ENCODE measurements at places on chromosomes 4 and X.

- DNase-seq: no peak
Measured at GRCh38 chr4:79294064-79294463, 31.8 kb downstream of the NAA11 start.

DNA sequence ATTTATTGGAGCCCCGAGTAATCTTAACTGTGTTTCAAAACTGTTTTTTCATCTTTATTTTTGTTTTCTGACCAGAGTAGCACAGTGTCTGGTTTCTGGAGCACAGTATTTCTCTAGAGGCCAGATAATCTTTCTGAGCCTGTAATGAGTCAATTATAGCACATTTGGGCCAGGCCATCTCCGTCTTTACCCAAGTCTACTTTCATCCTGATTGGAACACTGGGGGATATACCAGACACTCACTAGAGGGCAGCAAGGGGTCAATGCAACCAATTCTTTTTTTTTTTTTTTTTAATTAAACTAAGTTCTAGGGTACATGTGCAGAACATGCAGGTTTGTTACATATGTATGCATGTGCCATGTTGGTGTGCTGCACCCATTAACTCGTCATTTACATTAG is 282.0 kb downstream of the ARHGAP24 start:
- DNase-seq: no peak

GRCh38 chrX:134006484-134007161 is 21.2 kb upstream of the GPC3 start:
- no peak for DNase-seq

DNA sequence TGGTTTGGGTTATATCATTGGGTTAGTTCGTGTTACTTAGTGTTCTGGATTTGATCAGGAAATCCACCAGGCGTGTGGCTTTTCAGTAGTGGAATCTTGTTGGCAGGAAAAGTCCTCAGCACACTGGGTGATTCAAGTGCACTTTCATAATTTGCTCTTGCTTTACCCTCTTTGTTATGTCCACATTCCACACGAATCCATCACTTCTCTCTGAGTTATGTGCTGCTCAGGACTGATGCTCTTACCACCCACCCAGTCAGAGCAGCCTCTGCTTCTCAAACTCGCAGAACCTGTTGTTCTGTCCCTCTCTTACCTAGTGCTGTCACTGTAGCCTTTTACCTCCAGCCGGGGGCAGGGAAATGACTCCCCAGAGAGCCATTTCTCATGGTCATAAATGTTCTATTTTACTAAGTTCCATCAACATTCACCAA is 37.2 kb upstream of the SCRG1 start:
- DNase-seq: no peak

GRCh38 chrX:103615781-103616371 is 8.1 kb downstream of the TCEAL3 start:
- DNase-seq: no peak

DNA sequence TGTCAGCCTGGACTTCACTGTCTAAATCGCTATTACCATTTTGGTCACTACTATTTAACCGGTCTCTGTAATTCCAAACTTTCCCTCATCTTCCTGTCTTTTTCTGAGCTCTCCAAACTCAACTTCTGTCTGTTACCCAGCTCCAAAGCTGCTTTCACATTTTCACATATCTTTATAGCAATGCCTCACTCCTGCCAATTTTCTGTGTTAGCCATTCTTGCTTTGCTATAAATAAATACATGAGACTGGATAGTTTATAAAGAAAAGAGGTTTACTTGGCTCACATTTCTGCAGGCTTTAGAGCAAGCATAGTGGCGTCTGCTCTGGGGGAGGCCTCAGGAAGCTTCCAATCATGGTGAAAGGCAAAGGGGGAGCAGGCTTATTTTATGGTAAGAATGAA is 368.3 kb upstream of the GNPDA2 start:
- no peak for DNase-seq

DNA sequence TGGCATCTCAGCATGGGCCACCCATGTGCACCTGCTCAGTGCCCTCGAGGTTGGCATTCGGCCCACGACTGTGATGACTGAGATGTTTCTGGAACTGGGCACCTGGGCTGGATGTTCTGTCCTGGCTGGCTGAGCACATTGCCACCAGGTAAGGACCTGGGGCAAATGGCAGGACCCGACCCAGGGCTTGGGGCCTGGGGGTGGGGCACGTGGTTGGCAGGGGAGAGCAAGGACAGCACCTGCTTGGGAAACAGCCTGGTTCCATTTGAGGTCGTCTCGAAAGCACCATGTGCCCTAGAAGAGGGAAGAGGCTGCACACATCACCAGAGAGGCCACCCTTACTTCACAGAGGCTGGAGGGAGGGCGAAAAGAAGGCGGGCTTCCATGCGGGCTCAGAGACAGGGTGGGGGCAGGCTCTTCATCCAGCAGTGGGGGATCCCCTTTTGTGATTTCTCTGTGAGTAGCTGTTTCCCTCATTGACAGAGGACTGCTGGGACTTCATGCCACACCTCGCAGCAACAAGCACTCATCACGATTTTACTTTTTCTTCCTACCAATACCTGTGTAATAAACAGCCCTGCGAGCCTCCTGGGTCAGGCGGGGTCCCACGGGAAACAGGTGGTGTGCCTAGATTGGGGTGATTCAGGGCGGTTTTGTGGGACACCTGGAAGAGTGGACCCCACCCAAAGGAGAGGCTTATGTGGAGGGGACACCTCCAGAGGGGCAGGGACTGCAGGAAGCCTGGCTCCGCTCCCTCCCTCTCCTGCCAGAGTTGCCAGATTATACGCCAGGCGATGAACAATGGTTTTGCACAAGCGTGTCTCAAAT is 12.0 kb downstream of the TMEM187 start:
- DNase-seq: no peak

- no peak for DNase-seq
Measured at GRCh38 chrX:138939038-138939437, 227.5 kb upstream of the FGF13 start.

DNA sequence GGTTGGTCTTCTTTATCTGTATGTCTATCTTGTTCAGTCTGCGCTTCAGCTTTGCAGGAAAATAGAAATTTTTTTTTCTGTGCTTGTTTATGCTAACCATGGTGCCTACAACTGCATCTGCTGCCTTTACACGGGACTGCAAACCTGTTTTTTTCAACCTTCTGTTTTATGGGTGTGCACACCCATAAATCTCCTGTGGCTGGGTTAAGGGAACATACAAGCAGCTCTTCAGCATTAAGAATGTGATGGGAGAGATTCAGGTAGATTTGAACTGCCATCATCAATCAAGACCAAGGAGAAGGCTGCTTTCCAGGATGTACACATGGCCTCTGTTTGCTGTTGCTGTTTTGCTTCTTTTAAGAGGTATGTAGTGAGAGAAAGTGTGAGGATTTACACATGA is 502.9 kb downstream of the ANKRD50 start:
- DNase-seq: no peak

- no peak for DNase-seq
Measured at GRCh38 chr4:164307262-164307661, 446.7 kb upstream of the SMIM31 start.

DNA sequence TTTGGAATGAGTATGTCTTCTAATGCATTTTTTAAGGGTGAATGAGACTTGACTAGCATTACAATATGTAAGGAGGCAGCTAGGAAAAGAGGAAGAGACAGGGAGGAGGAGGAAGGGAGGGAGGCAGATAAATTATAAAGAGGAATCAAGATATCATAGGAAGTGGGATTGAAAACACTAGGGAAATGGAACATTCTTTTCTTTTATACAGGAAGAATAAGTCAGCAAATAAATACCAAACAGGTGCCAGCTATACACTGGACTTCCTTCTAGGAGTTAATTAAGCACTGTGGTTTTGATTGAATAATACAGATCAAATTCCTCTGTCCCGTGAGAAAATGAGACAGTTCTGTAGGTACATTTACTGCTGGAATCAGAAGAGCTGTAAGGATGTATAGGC is 78.6 kb downstream of the PACRGL start:
- DNase-seq: no peak

- DNase-seq: no peak
Measured at GRCh38 chr4:74501579-74501978, 56.6 kb downstream of the AREG start.

DNA sequence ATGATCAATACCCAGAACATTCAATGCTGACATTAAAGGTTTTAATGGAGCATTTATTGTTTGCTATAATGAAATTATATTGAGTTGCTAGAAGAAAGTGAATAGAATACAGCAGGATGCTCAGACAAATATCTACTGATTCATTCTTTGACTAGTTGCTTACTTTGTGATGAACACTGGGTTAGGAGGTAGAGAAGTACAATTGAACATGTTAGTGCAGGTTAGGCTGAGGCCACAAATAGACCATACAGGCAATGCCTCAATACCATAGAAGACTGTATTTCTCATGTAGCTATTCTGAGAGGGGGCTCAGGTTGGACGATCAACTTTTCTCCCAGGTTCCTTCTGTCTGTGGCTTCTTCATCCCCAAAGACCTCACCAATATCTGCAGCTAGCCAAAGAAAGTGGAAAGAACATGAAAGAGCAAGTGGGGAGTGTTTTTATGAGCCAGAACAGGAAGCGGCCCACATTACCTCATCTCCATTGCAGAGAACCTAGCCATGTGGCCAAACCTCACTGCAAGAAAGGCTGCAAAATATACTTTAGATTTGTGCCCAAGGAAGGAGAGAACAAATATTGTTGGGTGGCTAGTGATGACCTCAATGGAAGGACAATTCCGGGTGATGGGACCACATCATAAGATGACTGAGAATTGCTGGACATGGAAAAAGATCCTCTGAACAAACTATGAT is 180.3 kb upstream of the GATB start:
- DNase-seq: no peak

DNA sequence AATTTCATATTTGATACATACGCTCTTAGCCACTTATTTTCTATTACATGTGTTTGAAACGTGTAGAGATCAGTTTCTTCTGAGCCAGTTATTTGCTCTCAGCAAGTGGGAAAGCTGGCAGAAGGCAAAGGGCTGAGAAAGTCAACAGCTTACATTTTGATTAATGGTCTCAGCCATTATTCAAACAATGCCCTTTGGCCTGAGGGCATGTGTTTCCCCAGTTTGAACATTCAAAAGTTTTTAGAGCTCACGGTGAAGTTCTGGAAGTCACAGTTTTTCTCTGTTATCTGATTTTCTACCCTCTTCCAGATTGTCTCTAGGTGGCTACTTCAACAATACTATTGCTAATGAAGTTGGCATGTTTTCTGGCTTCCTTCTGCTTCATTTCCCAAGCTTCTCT is 591.8 kb upstream of the CPEB2 start:
- no peak for DNase-seq

- DNase-seq: no peak
Measured at GRCh38 chr4:155591738-155592143, 74.9 kb upstream of the GUCY1A1 start.

DNA sequence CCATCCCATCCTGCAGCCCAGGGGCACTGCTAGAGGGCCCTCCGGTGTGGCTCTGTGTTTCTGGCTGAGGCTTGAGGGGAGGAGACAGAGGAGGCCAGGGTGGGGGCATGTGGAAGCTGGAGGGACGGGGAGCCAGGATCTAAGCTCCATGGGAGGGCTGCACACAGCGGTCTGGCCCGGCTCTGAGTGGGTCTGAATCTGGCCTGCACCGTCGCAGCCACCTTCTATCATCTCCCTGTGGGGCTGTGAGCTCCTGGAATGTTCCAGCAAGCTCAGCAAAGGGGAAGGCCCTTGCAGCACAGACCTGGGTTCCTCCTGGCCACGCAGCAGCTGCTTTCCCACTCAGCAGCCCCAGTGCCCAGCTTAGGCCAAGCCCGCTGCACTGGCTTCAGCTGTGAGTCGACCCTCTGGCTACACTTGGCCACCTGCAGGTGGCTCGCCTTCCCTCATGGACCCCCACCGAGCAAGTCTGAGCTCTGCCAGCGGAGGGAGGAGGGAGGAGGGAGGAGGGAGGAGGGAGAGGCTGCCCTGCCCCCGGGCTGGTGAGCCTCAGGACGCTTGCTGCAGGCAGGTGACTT is 5.3 kb downstream of the NKX1-1 start:
- no peak for DNase-seq

DNA sequence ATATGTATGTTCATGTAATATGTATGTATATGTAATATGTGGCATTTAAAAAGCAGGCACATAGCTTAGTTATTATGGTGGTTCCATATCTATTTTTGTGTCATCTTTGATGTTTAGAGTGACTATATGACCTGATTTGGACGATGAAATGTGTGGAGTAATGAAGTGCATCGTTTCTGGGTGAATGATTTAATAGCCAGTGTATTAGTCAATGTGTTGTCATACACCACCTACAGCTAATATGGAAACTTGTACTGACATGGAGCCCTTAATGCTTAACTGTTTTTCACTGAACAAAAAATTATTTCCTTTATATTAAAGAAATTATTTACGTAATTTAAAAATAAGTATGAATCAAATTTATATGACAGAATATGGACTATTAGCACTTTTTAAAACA is 292.3 kb upstream of the FSTL5 start:
- DNase-seq: no peak

DNA sequence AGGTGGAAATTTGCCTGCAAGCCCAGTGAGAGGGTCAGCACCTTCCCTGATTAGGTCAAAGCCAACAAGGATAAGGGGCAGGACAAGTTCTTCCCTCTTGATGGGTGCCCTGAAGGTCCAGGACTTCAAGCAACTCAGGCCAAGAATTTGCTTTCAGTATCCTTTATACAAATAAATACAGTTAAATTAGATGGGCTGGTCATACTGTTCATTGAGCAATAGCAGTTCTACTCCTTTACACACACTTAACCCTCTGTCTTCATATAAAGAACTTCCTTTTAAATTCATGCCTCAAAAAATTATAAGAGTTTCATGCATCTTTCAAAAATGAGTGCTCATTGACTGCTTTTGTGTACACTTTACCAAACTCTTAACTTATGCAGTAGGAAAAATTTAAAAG is 392.0 kb downstream of the SPRY1 start:
- no peak for DNase-seq

DNA sequence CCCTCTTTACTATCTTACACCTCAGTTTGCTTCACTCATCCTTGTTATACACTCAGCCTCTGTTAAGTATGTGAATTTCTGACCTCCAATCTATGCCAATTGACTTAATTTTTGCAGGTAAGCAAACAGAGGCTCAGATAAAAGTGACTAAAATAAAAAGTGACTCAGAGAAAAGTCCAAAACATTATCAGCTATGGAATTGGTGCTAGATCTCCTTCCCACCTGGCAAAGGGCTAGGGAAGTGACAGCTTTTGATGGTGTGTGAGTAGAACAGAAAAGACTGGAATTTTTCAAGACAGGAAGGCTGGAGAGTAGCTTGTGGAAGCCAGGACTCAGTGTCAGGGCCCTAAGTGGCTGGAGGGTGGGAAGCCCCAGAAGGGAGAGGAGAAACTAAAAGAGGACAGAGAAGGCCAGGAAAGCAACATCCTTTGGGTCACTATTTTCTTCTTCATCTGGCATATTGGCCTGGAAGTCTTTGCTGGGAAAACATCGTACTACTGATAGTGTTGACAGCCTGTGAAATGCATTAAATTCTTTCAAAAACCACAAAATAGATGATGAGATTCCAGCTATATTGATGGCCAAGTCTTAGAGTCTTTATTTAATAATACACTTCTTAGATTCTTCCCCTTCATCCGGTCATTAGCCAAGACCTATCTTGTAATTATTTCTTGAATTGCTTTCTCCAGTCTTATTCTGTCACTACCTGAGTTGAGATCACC is 392.8 kb downstream of the RAPGEF2 start:
- no peak for DNase-seq
